Activated naive CD4-positive, alpha-beta T cell treated with anti-CD3 and anti-CD28 coated beads, Interleukin-2, amount 10 ng/mL, durations not matched to agents 7 days and 5 days (primary cell): ENCODE measurements at places on chromosomes 1 and 21.
A peak's percentile ranks its signal among the peaks of the same experiment; 100 is the strongest.

DNA sequence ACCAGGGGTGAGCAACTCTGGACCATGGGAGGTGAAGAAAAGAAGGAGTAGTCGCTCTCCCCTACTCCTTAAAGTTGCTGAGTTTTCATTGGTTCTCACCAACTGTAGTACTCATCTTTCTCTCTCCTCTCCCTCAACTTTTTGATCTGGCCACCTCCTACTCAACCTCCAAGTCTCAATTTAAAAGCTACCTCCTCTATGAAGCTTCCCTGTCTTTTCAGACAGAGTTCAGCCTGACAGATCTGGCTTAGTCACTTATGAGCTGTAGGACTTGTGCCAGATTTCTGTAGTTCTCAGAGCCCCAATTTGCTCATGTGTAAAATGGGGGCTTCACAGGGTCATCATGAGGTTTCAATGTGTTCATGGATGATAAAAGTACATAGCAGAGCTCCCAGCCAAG, 34.5 kb upstream of the HTR1D start:
- DNase-seq = no peak

DNA sequence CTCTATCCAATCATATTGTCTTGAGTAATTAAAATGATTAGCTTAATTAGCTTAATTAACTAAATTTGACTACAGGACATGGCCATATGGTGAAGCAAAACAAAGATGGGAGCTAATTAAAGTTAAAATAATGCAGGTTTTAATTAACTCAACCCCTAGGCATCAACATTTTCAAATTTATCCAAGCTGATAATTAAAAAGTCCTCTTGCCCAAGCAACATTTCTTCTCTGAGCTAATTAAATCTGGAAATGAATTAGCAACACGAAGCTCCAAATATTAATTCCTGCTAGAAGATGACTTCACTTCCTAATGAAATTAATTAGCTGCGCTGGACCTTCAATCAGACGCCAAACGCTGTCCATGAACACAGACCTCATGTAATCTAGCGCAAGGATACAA, 27.9 kb downstream of the LMO4 start:
- DNase-seq = no peak

DNA sequence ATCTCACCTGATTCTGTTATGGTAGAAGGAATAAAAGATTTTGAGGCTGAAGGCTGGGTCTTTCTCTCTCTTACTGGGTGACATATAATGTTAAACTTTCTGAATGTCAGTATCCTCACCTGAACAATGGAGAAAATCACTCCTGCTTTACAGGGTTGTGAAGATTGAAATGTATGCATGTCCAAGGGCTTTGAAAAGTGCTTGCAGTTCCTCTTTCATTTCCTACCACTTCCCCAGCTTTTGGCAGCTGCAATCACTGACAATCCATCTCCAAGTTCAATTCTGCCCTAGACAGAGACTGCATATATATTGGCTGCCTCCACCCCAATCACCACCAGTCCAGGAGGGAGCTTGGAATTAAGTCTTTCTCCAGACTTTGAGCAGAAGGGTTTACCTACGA, 39.8 kb downstream of the FAM78B start:
- no peak for DNase-seq

- peak; percentile 38 for DNase-seq
Observed at GRCh38 chr1:25117233-25117823, 115.0 kb downstream of the SYF2 start.

DNA sequence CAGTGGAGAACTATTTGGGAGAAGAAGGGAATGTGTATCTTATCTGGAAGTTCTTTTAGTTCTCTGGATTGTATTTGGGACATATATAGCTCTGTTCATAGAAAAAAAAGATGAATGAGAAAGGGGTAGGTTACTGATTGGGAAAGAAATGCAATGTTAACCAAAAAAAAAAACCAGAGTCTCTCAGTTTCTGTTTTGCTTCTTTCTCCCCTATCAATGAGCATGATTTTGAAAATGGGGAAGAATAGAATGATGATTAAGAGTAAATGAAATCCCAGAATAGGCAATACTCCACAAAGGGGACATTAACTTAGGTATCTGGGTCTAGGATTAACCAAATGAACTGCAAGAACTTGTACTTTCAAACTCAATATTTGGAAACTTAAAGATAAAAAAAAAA, 92.9 kb downstream of the RHOU start:
- DNase-seq = no peak

DNA sequence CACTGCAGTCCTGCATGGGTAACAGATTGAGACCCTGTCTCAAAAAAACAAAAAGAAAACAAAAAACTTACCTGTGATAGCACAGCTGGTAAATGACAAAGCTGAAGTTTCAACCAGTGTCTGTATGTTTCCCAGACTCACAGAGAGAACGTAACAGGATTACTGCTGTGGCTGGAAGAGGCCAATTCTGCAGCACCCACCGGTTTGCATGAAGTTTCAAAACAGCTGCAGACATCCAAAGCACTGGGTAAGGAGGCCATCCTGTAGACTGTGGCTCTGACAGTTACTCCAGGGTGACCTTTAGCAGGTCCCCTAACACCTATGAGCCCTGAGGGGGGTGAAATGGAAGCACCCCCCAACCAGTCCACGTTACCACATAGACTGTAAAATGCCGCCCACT, 7.5 kb downstream of the ID3 start:
- no peak for DNase-seq

DNA sequence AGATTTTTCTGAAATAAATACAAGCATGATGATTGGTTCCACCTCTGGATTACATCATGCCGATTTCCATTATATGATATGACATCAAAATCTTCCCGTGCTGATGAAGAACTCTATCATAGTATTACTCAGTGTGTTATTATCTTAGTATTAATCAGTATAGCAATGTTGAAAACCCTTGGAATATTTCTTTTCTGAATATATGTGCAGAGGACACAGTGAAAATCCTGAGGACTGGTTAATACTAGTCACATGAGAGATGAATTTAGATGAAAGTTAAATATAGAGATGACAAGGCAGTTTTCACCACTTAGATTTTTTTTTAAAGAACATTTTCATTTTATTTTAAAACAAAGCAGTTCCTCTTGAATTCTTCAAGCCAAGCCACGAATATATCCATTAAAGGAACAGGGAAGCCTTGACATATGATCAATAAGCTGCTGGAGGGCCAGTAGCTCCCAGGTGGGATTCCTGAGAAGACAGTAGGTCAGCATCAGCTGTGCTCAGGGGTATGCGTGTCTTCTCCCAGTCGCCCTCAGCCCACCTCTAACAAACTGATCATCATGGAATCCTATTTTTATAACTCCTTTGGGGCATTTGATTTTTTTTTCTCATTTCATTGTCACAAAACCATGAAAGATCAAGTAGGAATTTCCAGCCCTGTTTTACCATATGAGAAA, 56.2 kb upstream of the UBE2U start:
- DNase-seq = no peak
